ENCODE measurements at places on chromosomes 16 and 17.

DNA sequence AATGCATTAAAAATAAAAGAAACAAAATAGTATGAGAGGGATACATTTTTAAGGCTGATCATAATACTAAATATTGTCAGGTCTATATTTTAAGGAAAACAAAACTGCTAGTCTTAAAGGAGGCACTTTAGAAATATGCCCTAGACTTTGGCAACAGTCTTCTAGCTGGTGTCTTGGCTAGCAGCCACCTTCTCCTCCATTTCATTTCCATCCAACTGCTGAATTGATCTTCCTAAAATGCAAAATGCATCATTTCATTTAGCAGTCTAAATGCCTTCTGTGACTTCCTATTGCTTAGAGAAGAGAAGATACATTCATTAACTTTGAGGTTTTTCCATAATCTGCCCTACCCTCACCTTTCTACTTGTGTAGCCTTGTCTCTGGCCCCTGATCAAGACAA lies 1404.1 kb downstream of the CDH11 start:
- no peak for DNase-seq

DNA sequence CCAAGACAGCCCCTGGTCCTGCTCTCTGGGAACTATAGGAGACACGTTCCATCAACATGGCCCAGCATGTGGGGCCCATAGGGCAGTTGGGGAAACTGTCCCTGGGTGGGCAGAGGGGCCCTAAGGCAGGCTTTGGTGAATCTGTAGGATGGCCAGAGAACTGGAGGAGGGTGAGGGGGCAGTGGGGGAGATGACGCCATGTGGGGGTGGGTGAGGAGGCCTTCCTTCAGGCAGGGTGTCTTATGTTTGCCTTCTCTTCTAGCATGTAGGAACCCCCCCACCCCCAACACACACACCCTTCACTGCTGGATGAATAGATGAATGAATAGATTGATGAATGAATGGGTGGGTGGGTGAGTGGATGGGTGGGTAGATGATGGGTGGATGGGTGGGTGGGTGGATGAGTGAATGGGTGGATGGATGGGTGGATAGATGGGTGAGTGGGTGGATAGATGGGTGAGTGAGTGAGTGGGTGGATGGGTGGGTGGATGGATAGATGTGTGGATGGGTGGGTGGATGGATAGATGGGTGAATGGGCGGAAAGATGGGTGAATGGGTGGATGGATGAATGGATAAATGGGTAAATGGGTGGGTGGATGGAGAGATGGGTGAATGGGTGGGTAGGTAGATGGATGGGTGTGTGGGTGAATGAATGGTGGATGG lies 2.5 kb upstream of the CBFA2T3 start:
- no peak for DNase-seq

GRCh38 chr16:48235058-48235555 lies 9.0 kb upstream of the LONP2 start:
- DNase-seq, result no peak

DNA sequence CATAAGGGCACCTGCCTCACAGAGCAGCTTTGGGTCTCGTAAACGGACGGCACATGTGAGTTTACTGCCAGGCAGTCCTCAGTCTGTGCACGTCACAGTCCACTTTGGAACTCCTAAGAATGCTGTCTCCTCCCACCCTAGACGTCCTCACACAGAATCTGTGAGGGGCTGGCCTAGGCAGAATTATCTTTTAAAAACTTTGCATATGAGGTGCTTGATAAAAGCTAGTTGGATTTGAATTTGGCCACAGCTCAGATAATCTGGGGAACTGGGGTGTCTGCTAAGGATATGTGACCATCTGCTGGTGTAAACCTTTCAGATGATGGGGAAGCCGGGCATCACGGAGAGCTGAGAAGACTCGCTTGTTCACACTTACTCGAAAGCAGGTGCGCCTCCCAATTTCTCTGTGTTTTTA lies 64.4 kb downstream of the METRNL start:
- DNase-seq, result no peak

GRCh38 chr16:424623-425081 lies 797 bp upstream of the RAB11FIP3 start:
- no peak for DNase-seq

- DNase-seq, result no peak
Measured at GRCh38 chr16:4692460-4693295, 684 bp upstream of the NUDT16L1 start.

GRCh38 chr16:82439678-82440293 lies 187.0 kb upstream of the CDH13 start:
- DNase-seq, result no peak

DNA sequence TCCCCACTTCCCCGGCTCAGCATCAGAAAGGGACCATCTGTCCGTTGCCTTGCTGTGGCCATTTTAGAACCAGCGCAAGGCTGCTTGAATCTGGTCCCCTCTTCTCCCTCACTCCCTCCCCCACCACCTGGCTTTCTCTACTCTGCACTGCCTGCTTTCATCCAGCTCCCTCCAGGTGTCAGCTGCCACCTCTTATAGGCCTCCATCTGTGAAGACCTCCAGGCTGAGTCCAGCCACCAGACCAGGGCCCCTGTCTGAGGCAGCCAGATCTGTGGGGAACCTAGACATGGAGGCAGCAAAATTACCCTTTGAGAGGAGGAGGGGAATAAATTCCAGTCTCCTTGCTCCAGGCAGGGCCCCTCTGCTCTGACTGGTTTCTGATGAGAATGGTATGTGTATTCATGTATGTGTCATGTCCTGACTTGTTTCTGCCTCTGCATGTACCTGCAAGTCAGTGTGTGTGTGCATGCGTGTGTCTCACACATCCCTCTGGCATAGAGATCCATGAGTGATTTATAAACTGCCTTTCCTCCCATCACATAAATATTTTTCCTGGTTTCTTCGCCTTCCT lies 21.1 kb downstream of the MINK1 start:
- DNase-seq, result peak; percentile 83

- no peak for DNase-seq
Measured at GRCh38 chr16:20002936-20003335, 70.8 kb downstream of the GPR139 start.

DNA sequence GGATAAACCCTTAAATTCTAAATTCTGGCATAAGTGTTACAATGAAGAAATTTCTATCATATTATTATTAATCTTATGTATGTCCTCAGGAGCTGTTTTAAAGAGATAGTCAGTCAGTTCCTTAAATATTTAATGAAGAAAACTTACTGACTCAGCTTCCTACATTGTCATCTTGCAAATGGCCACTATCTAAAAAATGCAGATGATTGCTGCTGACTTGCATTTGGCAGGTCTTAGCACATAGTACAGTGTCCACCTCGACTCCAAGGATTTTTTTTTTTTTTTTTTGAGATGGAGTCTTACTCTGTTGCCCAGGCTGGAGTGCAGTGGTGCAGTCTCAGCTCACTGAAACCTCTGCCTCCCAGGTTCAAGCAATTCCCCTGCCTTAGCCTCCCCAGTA lies 55.1 kb upstream of the CORO6 start:
- DNase-seq, result no peak

- DNase-seq, result no peak
Measured at GRCh38 chr17:56982312-56982711, 4.4 kb downstream of the SCPEP1 start.

- no peak for DNase-seq
Measured at GRCh38 chr16:22969567-22969966, 155.6 kb downstream of the HS3ST2 start.

DNA sequence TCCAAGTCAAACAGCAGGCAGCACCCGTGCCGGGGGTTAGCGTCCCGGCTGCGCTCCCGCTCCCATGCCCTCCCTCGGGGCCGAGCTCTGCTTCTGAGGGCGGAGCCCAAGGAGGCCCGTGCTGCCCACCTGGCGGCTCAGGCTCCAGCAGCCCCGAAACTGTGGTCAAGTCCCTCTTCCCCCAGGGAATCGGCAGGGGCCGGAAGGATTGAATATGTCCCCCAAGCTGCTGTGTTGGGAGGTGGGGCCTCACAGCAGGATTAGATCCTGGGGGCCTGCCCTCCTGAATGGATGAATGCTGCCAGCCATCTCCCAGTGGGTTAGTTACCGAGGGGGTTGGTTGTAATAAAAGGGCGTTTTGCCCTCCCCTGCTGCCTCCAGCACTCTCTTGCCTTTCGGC lies 33.9 kb downstream of the MAP2K3 start:
- no peak for DNase-seq

DNA sequence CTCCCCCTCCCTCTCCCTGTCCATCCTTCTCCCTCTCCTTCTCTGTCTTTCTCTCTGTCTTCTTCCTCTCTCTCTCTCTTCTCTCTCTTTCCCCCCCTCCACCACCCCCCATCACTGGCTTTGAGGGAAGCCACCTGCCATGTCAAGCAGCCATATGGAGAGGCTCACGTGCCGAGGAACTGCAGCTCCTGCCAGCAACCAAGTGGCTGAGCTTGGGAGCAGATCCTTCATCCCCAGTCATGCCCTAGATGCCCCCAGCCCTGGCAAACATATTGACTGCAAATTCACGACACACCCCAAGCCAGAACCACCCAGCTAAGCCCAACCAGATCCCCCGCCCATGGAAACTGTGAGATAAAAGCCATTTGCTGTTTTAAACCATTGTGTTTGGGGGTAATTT lies 40.9 kb upstream of the RBFOX3 start:
- peak; percentile 59 for DNase-seq

DNA sequence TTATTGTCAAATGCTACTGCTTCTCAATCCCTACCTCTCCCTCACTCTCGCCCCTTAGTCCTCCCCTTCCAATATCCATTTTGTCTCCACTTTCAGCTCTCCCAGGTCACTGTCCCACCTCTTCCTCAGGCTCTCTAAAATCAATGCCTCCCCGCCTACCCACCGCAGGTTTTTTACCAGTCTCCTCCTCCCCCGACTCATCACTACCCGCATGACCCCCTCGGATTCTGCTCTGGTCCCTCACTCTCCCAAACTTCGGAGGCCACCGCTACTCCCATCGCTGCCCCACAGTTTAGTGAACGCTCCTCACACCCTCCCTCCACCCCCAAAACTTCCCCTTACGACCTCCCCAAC lies 513 bp downstream of the CRLF3 start:
- no peak for DNase-seq

GRCh38 chr17:10789694-10790271 lies 14.1 kb downstream of the TMEM238L start:
- DNase-seq, result no peak

- DNase-seq, result no peak
Measured at GRCh38 chr17:76270770-76271668, 5.9 kb downstream of the UBALD2 start.

GRCh38 chr17:1212946-1213345 lies 33.2 kb upstream of the ABR start:
- no peak for DNase-seq

DNA sequence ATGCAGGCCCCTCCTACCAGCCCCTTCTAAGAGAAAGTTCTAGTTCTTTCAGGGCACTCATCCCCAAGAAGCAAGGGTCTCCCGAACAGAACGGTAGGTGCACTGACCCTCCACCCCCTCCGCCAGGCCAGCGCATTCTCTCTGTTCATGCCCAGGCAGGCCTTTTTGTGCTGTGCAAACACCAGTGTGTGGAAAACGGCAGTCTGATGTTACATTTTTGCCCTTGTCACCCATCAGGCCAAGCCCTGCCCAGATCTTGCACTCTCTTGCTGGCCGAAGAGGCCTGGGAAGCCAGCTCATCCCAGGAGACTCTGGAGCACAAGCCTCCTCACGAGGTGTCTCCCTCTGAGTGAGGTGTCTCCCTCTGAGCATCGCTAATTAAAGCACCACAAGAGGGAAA lies 16.1 kb upstream of the MTSS2 start:
- DNase-seq, result no peak

- DNase-seq, result no peak
Measured at GRCh38 chr16:72753881-72754280, 294.0 kb downstream of the ZFHX3 start.

GRCh38 chr17:79695293-79695790 lies 35.4 kb upstream of the ENPP7 start:
- no peak for DNase-seq

All from NCI-H2171 (cell line).